Fibroblast of gingiva (primary cell): ENCODE measurements at places on chromosomes 5 and 9.

- DNase-seq = no peak
Observed at GRCh38 chr5:38443390-38443789, 113.1 kb downstream of the LIFR start.

DNA sequence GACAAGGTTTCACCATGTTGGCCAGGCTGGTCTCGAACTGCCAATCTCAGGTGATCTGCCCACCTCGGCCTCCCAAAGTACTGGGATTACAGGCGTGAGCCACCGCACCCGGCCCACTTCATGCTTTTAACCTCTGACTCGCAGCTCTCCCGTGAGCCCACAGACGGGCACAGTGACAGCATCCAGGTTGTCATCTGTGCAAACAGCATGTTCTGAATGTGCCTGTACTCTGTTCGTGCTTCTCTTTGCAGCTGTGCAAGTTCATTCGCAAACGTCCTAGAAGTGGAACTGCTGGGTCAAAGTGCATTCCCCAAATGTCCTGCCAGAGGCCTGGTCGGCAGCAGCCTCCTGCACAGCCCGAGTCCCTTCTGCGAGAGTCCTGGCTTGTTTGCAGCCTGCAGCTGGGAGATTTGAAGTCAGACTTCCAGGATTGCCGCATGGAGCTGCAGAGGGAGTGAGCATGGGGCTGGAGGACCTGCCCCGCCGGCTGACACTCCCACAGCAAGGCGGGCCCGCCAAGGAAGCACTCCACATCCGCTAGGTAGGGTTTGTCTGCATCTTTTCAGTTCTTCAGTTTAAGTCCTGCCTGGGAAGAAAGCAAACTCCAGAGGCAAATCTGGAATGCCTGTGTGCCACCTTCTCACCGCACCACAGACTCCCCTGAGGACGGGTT, 3.4 kb downstream of the BRD3OS start:
- no peak for DNase-seq

- no peak for DNase-seq
Observed at GRCh38 chr5:34609951-34610441, 46.1 kb upstream of the RAI14 start.

DNA sequence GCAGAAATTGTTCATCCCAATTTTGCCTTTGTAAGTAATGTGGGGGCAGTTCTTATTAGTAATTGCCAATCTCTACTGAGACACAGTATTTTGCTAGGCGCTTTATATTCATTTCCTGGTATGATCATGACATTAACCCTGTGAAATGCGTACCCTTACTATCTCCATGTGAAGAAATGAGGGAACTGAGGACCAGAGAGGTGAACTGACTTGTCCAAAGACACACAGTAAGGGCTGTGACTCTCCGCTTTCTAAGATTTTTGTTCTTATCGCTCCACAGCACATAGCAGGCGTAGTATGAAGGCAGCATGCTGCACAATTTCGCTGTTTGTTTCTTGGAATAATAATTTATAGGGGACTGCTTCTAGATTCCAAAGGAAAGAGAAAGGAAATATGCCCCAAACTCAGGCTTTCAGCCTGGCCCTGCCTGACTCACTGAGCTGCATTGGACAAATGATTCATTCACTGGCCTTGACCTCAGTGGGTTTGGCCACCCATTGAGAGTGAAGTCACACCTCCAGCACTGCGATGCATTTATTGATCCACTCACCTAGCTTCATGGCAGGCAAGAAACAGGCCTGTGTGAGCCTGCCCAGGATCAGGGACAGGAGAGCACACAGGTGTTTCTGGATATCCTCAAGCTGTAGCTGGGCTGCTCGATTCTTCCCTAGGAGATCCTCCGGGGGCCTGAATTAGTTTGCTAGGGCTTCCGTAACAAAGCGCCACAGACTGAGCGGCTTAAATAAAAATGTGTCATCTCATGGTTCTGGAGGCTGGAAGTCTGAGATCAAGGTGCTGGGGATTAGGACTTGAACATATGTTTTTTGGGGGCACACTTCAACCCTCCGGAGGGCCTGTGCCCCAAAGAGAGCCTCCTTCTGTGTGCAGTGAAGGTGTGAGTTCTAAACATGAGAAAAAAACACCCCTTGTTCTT, 7.2 kb upstream of the DUSP1 start:
- DNase-seq = peak; percentile 76

- no peak for DNase-seq
Observed at GRCh38 chr5:102582696-102583095, 83.9 kb upstream of the SLCO6A1 start.
